ENCODE measurements at places on chromosomes 4 and X. TPM values are rescaled to one million over a fixed set of nuclear protein-coding genes. Genes with fewer than 3 reads are reported as not detected.

DNA sequence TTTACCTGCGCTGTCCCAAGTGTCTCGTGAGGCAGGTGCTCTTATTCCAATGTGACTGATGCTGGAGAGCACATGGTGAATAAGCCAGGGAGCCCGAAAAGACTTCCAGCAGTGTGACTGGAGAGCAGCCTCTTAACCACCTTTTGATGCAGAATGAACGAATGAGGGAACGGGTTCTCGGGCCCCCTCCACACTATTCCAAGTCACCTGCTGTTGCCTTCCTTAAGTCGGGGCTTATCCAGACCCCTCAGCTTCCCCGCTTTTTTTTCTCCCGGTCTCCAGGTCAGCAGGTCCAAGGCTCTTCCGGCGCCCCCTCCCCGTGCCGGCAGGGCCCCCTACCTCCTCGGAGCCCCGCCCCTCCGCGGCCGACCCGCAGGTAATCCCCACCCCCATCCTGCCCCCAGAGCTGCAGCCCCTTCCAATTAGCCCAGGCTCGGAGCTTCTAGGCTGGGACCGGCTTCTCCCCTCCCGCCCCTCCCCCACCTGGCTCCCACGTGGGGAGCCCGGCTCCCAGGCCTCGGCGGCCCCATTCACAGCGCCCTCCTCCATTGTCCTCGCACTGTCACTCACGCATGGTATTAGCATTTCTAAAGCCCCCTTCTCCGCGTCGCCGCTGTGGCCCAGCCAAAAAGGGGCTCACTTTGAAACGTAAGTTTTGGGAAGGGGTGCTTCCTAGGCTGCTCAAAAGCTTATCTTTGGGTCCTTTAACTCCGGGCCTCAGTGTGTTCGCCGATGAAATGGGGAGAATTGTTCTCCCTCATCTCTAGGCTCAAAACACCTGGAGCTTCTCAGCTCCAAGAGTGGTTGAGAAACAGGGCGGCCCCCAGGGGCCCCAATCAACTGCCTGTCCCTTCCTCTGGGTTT lies 56.2 kb upstream of the PJA1 start:
- H3K36me3 ChIP-seq = no peaks in the 10 kb centered on the region
- H3K27ac ChIP-seq = no peak overlapping the region
- H3K4me1 ChIP-seq = no peaks in the 10 kb centered on the region
- H3K27me3 ChIP-seq = no peaks in the 10 kb centered on the region
- no peak overlapping the region for H3K4me3 ChIP-seq

- H3K4me1 ChIP-seq = no peaks in the 10 kb centered on the region
- no peak overlapping the region for H3K4me3 ChIP-seq
- no peaks in the 10 kb centered on the region for H3K27me3 ChIP-seq
- no peak overlapping the region for H3K27ac ChIP-seq
- no peak for DNase-seq
- H3K36me3 ChIP-seq = no peaks in the 10 kb centered on the region
Measured at GRCh38 chrX:127764674-127765073, 287.5 kb downstream of the ACTRT1 start.

DNA sequence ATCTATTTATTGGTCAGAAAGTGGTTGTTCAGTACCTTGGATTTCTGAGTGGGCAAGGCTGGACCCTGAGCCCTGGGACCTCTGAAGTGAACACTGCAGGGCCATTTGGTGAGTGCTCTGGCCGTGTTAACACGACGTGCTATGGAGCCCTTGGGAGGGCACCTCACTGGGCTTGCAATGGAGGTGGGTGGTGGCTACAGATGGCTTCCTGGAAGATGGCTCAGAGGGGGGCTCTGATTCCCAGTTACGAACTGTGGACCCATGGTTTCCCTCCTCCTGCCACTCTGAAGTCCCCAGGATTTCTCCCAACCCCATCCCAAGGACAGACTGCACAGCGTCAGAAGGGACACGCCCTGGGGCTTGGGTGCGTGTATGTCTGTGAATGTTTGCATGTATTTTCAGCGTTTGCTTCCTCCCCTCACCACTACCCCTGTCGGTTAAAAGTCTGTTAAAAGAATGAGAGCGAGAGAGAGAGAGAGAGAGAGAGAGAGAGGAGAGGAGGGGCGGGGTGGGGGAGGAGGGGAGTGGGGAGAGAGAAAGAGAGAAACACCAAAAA lies 3.7 kb upstream of the RHOH start:
- peak; percentile 90 for DNase-seq
- H3K27ac ChIP-seq = peak overlapping the region; percentile 100
- H3K4me3 ChIP-seq = peak overlapping the region; percentile 87
- H3K4me1 ChIP-seq = peaks cover 50% of the 10 kb centered on the region

DNA sequence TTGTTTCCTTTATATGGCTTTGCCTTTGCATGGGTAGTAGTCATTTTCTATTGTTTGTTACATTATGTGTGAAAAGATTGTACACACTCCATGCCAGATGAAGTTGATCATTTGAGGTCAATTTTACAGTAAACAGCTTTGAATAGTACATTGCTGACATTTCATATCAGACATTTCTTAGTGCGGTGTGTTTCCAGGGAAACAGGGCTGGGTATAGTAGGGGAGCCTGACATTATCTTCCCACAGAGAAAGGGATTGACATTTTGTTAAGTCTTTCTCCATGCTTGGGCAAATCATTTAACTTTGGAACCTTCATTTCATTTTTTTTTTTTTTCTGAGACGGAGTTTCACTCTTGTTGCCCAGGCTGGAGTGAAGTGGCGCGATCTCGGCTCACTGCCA lies 5.0 kb downstream of the FUNDC2 start:
- DNase-seq = no peak
- peaks cover 7% of the 10 kb centered on the region for H3K4me1 ChIP-seq
- no peak overlapping the region for H3K4me3 ChIP-seq
- peaks cover 15% of the 10 kb centered on the region for H3K36me3 ChIP-seq
- no peaks in the 10 kb centered on the region for H3K27me3 ChIP-seq

- no peak overlapping the region for H3K4me3 ChIP-seq
- H3K36me3 ChIP-seq = no peaks in the 10 kb centered on the region
- no peak overlapping the region for H3K27ac ChIP-seq
- no peaks in the 10 kb centered on the region for H3K4me1 ChIP-seq
- H3K27me3 ChIP-seq = peaks cover 2% of the 10 kb centered on the region
- no peak for DNase-seq
Measured at GRCh38 chrX:119132316-119132715, 4.7 kb upstream of the KIAA1210 start.

- H3K4me3 ChIP-seq = no peak overlapping the region
- no peaks in the 10 kb centered on the region for H3K27me3 ChIP-seq
- no peak for DNase-seq
Measured at GRCh38 chr4:95129821-95130311, 372.1 kb downstream of the BMPR1B start.

- peaks cover 16% of the 10 kb centered on the region for H3K4me1 ChIP-seq
- no peak for DNase-seq
- no peak overlapping the region for H3K27ac ChIP-seq
Measured at GRCh38 chr4:25916870-25917269, 2.9 kb downstream of the SMIM20 start.

DNA sequence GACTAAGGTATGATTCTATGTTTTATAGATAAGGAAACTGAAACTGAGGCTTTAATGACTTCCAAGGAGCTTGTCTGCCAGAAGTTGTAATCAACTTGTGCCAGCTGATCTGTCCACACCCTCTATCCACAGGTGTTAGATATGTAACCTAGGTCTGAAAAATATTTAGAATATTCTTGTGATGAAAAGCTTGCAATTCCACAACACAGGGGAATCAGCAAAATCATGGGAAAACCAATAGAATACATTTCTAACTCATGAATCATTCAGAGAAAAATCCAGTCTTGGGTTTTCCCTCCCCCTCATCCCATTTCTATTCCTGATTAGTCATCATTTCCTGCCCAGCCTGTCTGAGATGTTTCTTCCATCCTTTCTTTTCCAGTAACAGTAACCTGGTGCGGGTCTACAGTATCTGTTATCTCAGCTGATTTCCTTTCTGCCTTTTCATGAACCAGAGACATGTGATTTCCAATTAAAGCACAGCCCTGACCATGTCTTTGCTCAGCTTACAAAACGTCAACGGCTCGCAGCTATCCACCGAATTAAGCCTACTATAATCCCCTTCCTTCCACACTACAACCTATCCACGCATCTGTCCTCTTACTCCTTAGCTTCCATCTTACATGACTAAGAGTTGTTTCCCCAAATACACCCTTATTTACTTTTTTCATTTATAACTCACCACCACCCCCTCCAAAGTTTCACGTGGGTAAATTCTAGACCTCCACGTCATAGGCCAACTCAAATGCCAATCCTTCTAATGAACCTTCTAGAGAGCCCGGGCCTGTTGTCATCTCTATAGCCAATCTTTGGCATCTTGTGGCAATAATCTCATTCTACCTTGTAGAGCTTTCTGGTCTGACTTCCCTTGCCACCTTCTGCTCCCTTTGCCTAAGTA lies 961 bp upstream of the NOCT start:
- peak overlapping the region; percentile 85 for H3K27ac ChIP-seq
- peak overlapping the region; percentile 87 for H3K4me3 ChIP-seq
- no peak for DNase-seq
- H3K36me3 ChIP-seq = no peaks in the 10 kb centered on the region

DNA sequence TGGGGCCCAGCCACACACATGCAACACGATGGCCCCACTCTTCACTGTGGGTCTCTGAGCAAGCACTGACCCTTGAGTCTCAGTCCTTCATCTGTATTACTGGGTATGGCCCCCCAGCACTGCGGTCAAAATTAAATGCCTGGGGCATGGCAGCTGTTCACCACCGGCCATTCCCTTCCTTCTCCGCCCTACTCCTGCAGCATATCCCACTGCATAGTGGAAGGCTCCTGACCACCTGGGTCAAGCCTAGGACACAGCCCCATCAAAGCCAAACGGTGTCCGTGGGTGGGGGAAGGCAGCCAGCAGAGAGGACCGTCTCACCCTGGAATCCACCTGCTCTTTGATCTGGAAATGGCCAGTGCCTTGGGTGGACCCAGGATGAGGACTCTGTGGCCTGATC lies 30.7 kb downstream of the PPP2R2C start:
- no peaks in the 10 kb centered on the region for H3K36me3 ChIP-seq
- no peak overlapping the region for H3K27ac ChIP-seq
- H3K4me1 ChIP-seq = no peaks in the 10 kb centered on the region
- DNase-seq = no peak
- H3K27me3 ChIP-seq = no peaks in the 10 kb centered on the region

DNA sequence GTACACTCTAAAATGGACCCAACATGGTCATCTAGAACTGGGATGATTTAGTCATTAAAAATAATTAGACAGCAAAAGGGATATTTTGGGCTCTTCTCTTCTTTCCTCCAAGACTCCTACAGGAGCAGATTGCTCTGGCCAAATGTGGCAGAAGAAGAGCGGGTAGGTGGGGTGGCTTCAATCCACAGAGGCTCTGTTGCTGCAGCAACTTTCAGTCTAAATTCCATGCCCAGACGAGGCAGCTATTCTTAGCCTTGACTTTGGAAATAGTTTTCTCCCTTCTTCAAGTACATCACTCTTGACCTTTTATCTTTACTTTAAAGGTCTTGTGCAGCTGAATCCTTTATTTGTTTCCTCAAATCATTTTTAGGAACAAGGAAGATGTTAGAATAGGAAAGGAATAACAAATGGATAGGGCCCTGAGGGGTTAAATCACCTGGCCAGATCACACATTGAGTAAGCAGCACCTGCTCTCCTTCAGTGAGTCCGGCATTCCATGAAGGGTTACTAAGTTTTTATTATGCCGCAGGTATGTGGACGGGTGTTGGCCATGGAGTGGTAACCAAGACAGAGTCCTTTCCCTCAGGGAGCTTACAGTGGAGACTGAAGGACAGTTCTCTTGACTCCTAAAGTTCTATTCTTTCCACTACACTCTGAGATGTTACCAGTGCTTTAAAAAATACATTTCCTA lies 19.3 kb upstream of the SORBS2 start:
- H3K4me3 ChIP-seq = no peak overlapping the region
- DNase-seq = no peak
- no peaks in the 10 kb centered on the region for H3K4me1 ChIP-seq

DNA sequence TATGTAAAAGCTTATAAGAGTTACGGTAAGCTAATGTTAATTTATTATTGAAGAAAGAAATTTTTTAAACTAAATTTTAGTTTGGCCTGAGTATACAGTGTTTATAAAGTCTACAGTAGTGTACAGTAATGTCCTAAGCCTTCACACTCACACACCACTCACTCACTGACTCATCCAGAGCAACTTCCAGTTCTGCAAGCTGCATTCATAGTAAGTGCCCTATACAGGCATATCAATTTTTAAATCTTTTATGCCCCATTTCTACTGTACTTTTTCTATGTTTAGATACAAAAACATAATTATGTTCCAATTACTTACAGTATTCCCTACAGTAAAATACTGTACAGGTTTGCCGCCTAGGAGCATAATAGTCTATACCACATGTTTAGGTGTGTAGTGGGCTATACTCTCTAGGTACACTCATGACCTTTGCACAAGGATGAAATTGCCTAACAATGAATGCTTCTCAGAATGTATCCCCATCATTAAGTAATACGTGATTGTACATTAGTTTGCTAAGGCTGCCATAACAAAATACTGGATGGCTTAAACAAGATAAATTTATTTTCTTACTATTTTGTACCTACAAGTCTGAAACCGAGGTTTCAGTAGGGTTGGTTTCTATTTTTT lies 333.8 kb upstream of the PCDH7 start:
- DNase-seq = no peak
- no peaks in the 10 kb centered on the region for H3K27me3 ChIP-seq
- no peaks in the 10 kb centered on the region for H3K4me1 ChIP-seq
- no peaks in the 10 kb centered on the region for H3K36me3 ChIP-seq
- no peak overlapping the region for H3K27ac ChIP-seq

- H3K36me3 ChIP-seq = no peaks in the 10 kb centered on the region
- no peak overlapping the region for H3K4me3 ChIP-seq
- no peaks in the 10 kb centered on the region for H3K27me3 ChIP-seq
- no peak overlapping the region for H3K27ac ChIP-seq
- no peak for DNase-seq
Measured at GRCh38 chr4:26813698-26814097, 46.9 kb upstream of the STIM2 start.

DNA sequence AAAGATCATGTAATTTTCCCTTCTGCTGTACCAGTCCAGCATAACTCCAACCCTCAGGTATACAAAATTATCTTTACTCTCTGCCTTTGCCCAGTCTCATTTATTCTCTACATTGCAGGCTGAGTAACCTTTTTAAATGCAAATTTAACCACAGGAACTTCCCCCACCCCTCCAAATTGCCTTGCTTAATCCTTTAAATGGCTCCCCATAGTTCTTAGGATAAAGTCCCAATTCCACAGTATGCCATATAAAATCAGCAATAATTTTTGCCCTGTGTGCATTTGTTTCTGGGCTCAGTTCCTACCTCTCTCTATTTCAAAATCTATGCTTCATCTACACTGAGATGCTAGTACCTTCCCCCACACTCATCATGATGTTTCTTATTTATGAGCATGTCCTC lies 879.7 kb downstream of the RPA4 start:
- no peak overlapping the region for H3K4me3 ChIP-seq
- H3K27ac ChIP-seq = no peak overlapping the region
- H3K36me3 ChIP-seq = no peaks in the 10 kb centered on the region

The CLCN5 gene
- total RNA-seq = 1.3 TPM

The SULT1E1 gene
- not detected for total RNA-seq

The TTC29 gene
- total RNA-seq = not detected

The CFI gene
- total RNA-seq = not detected

The SHROOM4 gene
- total RNA-seq = 0.17 TPM

The FOXR2 gene
- total RNA-seq = not detected

The FAM9A gene
- total RNA-seq = not detected

The CUL4B gene
- 39.4 TPM for total RNA-seq

The F8A2 gene
- not detected for total RNA-seq

The UGT2B10 gene
- not detected for total RNA-seq

The ADH7 gene
- not detected for total RNA-seq

The ARR3 gene
- total RNA-seq = not detected

The CLNK gene
- total RNA-seq = 0.67 TPM

The CC2D2A gene
- not detected for total RNA-seq

The WNK3 gene
- not detected for total RNA-seq

The POF1B gene
- 0.57 TPM for total RNA-seq

The ASB9 gene
- total RNA-seq = not detected

Data from CD4-positive, CD25-positive, alpha-beta regulatory T cell (primary cell).